NCI-H460 (cell line): ENCODE measurements at places on chromosomes 3 and 15.

DNA sequence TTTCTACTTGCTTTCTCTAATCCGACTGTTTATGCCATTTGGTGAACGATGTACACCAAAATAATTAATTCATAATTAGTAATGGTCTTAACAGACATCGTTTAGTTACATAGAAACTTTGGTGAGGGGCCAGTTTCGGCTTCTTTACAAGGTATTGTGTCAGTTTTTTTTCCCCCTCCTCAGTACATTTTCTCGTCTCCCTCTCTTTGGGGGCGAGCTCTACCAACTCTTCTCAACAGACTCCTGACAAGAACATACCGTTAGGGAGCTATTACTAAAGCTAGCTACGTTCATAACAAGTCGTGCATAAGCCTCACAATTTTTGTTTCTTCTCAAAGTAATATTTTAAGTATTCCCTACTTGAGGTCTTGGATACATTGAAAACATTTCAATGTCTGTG lies 1.4 kb downstream of the U2SURP start:
- no peak for DNase-seq

- no peak for DNase-seq
These were observed 132.8 kb upstream of the ZPLD1 start for GRCh38 chr3:102302020-102302419.

DNA sequence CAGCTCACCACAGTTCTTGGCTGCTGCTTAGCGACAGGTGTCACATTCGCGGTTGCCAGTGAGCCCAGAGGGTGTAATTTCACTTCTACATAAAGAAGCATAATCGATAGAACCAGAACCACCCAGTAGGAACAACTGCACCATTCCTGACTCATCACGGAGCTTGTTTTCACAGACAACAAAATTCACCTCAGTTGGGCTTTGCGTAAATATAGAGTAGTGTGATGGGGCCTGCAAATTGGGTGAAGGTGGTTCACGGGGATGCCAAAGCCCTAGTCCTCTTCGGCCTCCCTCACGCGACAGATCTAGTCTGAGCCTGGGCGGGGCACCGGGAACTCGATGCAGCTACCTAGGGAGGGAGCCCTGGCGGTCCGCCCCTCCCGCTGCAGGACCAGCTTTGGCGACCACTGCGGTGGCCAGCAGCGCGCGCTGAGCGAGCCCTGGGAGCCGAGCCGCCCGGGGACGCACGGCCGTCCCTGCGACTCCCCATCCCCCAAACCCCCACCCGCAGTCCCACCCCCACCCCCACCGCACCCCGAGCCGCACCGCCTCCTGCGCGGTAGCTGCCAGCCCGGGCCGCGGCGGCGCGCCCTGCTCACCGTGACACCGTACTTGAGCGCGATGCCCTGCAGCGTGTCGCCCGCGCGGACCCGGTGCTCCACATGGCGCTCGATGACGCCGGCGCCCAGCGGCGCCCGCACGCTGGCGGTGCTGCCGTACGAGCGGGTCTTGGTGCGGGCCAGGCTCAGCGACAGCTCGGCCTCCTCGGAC lies 519 bp downstream of the LYSMD2 start:
- DNase-seq = no peak

DNA sequence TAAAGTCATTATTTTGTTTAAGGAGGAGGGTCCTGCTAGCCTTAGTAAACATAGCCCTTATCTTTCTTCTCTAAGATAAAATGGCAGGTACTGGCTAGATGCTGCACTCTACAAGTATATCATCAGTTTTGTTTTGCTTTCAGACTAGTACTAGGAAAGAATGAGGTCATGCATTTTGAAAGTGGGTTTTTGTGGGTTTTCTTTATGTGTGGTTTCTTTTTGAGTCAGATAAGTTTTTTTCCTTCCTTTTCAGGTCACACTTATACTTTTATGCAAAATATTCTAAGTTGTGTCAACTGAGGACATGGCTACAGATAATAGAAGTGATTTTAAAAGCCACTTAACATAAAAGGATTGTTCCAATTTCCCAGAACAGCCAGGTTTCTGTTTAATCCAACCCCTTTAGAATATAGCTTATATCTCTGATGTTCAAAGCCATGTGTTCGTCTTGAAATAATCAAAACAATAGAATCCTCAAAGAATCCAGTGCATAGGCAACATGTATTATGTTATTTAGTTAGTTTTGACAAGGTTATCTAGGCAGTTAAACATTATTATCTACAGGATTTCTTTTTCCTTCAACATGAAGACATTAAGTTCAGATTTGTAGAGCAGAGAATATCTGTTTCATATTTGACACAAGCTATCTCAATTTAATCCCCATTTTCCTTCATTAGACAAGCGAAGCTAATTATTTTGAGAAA lies 406.2 kb downstream of the RBMS3 start:
- DNase-seq = no peak

- no peak for DNase-seq
These were observed 34.6 kb upstream of the PPIB start for GRCh38 chr15:64197425-64197824.

- DNase-seq = no peak
These were observed 229.5 kb downstream of the SOX2 start for GRCh38 chr3:181941250-181941649.

DNA sequence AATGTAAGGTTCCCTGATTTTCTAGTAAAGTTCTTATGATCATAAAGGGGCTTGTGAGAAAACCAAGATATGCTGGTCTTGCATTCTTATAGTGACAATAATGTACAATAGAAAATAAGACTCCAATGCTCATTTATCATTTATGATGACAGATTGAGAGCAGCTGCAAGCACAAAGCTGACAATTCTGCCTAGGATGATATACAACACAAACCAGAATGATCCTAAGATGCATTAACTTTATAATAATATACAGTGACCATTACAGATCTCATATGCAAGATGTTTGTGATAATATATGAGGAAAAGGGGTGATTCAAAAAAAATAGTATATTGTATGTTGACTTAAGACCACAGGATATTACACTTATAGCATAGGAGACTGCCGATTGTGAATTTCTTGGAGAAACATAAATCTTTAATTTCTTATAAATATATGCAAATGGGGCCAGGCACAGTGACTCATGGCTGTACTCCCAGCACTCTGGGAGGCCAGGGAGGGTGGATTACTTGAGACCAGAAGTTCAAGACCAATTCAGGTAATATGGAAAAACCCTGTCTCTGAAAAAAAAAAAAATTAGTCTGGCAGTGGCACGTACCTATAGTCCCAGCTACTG lies 387.0 kb downstream of the ZBBX start:
- DNase-seq = no peak

DNA sequence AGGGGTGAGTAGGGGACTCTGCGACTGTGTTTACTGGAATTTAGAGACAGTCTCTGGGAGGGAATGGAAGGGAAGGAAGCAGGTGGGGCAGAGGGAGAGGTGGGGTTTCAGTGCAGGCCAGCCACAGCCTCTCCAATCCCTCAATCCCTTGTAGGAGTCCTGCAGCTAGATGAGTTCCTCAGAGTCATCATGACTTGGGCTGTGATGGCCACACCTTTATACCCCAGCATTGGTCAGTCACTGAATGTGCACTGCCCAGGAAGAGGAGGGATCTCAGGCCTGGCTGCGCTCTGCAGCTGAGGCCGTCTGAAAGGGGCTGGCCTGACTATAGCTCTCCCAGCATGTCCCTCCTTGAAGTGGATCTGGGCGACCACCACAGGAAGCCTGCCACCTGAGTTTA lies 67.3 kb upstream of the GLCE start:
- DNase-seq = peak; percentile 97

- DNase-seq = no peak
These were observed at the start of gene TRIM71 for GRCh38 chr3:32817558-32818228. TSS of gene TRIM71 (plus strand) at chr3:32817997. CDS start at chr3:32818081, 84 bp downstream.

GRCh38 chr3:139758654-139759291 lies 81.0 kb upstream of the NMNAT3 start:
- DNase-seq = no peak

GRCh38 chr3:66198437-66199088 lies 22.2 kb upstream of the SLC25A26 start:
- no peak for DNase-seq

DNA sequence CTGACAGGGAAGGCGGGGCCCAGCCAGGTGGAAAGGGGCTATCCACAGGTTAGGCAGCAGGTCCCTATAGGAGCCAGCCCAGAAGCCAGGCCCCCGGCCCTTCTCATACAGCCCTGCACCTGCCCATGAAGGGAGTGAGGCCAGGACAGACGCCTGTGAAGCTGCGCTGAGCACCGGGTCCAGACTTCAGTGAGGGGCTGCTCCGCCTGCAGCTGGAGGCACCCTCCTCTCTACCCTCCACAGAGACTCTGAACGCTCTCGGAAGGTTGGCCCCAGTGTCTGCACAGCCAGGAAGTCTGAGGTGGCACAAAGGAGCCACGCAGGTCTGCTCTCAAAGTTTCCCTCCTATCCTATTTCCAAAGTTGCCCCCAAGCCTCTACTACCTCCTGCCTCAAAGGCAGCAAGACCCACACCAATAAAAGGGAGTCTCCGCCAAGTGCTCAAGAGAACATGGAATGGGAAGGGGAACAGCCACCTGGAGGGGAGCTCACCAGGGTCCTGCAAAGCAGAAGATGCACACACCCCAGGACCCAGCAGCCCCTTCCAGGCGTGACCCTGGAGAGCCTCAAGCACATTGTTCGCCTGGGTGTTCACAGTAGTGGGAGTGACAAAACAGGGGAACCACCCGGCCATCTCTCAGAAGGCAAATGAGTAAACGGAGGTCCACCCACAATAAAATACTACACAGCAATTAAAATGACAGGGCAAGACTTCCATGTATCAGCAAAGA lies 19.5 kb downstream of the XXYLT1 start:
- DNase-seq = no peak

- peak; percentile 9 for DNase-seq
These were observed 36.7 kb upstream of the ZNF774 start for GRCh38 chr15:90315278-90315982.

DNA sequence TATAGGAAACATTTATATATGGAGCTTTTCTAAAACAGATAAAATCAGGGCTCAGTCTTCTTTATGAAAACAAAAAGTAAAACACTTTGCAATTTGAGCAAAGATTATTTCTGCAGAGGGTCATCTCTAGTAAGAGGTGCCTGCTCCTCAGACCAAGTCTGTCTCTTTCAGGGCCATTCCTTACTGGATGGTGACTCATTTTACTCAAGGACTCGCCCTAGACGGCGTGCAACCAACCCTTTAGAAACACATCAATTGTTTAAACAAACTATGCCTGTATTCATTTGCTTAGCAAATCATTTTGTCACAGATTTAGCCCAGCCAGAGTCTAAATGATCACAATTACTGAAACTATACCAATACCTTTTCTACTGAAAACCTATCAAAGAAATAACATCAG lies 242.8 kb upstream of the ICE2 start:
- no peak for DNase-seq

DNA sequence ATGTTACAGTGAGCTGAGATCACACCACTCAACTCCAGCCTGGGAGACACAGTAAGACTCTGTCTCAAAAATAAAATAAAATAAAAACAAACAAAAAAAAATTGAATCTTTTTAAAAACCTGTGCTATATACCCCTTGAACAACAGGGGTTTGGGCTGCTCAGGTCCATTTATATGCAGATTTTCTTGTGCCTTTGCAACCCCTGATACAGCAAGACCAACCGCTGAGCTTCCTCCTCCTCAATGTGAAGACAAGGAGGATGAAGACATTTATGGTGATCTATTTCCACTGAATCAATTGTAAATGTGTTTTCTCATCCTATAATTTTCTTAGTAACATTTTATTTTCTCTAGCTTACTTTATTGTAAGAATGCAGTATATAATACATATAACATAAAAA lies 831.0 kb upstream of the ARPP21 start:
- DNase-seq = no peak

DNA sequence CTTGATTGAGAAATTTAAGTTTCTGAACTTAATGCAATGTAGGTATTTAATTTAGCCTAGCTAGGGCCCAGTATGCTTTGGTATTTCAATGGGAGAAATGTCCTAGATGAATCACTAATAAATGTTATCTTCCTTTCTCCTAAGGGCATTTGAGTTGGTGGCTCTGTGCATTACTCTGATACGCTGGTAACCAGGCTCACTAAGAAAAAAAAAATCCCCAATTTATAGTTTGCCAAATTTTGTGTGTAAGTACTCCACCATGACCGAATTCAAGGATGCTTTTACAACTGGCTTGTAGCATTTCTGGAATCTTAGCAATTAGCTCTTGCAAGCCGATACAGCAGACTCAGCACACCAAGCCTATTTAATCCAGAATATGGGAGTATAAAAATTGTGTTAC lies 94.6 kb upstream of the LPP start:
- DNase-seq = no peak

DNA sequence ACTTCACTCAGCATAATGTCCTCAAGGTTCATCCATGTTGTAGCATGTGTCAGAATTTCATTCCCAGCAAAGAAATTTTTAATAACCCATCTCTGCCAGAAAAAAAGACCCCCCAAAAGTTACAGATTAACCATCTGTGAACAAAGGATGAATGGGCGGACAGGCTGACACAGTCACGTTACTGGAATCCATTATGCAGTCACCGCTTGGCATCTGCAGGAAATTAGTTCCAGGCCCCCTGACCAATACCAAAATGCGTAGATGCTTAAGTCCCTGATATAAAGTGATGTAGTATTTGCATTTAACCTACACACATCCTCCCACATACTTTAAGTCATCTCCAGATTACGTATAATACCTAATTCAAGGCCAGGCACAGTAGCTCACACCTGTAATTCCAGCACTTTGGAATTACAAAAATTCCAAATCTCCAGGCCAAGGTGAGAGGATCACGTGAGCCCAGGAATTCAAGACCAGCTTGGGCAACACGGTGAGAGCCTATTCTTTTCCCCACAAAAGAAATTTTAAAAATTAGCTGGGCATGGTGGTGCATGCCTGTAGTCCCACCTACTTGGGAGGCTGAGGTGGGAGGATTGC lies 1.5 kb upstream of the SLC12A8 start:
- DNase-seq = no peak

DNA sequence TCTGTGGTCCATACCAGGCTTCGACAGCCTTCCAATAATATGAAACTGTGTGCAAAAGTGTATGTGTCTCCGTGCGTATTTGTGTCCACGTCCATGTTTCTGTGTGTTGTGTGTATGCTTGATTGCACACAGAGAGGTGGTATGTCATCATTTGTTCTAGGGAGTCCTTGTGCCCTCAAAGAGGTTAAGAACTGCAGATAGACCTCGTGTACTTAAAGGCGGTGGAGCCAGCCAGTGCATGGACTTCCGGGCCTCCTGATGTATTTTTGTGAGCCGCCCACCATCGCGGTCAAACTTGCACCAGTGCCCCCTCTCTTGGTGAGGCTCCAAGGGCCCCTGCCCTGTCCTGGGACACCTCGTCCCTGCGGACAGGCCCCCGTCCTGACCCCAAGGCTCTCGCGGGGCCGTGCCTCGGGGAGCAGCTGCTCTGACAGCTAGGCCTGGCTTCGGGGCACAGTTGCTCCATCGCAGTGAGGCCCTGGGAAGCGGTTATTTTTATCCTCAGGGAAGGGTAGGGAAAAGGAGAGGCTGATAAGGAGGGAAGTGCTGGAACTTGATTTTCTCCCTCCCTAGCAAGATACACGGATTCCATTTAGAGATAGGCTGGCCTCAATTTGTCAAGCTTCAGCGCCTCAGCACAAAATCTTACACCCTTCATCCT lies 1.2 kb upstream of the RYK start:
- no peak for DNase-seq

- DNase-seq = no peak
These were observed 9.5 kb downstream of the SLCO2A1 start for GRCh38 chr3:134020135-134020680.
